ENCODE measurements at places on chromosomes 7 and 10.

DNA sequence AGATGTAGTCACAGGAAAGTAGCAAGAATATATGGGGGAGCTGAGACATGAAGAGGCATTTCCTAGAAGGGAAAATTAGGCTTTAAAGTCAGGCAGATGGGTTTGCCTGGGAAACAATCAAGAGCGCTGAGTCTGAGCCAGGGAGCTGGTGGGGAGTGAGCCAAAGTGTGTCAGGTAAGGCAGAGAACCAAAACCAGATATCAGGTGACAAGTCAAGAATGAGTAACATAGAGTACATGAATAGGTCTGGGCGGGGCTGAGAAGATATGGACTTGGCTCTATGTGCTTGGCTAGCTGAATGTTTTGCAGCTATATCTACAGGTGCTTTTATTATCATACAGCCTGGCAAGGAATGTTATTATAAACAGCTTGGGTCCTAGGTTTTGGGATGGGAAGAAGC, 49.3 kb downstream of the GPR141 start:
- no peak for DNase-seq

- no peak for DNase-seq
Observed at GRCh38 chr7:112049555-112050249, 156.5 kb downstream of the DOCK4 start.

DNA sequence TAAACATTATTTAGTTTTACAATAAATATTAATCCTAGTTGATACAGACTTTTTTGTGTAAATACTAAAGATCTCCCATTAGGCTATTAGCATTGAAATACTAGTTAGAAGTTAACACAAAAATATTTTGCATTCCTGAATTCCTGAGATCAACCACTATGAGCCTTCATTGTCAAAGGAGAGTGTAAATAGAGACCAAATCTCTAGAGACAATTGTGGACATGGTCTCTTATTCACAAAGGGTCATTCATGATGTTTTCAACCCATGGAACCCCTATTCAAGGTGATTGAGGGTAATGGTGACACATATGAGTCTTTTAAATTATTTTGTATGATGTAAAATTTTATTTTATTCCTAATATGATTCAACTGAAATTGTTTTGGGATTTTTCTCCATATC, 1454.8 kb upstream of the LRRTM3 start:
- no peak for DNase-seq

DNA sequence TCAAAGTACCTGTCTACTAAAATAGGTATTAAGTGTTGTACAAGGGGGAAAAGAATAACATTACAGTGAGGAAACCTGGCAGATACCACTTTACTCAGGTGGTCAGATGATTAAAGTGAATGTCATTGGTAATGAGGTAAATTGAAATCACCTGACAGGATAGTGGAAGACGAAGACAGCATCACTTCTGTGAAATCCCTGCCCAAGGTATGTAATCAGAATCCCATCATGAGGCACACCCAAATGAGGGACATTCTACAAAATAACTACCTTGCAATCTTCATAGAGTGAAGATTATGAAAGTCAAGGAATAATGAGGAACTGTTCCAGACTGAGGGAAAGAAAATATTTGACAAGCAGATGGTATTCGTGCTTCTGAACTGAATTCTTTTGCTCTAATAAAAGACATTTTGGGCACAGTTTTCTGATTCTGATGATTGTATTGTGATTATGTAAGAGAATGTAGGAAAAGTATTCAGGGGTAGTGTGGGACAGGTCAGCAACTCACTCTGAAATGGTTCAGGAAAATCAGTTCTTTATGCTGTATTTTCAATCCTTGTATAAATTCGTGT, 33.3 kb upstream of the ARMS2 start:
- DNase-seq = no peak

- no peak for DNase-seq
Observed at GRCh38 chr10:75431180-75432111, at the start of gene LRMDA. Gene LRMDA, plus strand, starts transcription at chr10:75431624.

DNA sequence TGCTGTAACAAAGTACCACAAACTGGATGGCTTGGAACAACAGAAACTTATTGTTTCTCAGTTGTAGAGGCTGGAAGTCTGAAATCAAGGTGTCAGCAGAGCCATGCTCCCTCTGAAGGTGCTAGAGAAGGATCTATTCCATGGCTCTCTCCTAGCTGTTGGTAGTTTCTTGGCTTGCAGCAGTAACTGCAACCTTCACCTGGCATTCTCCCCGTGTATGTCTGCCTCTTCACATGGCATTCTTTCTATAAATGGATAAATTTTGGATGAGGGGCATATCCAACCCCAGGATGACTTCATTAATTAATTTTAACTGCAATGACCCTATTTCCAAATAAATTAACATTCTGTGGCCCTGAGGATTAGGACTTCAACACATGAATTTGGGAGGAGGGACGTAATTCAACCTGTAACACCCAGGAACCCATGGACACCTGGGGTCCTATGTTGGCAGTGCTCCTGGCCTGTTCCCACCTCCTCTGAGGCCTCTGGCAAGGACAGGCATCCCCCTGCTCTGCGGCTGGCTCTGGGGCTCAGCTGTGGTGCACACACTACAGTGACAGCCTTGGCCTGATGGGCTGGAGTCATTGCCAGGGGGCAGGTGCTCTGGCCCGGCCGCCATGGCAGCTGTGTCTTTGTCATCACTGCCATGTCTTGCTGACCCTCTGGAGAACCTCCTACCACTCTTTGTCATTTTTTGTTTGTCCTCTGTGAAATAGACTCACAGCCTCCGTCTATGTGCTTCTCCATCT, 30.8 kb downstream of the LSMEM1 start:
- DNase-seq = no peak
